ENCODE measurements at places on chromosomes 12 and 14.
A peak's percentile ranks its signal among the peaks of the same experiment; 100 is the strongest.

- no peak for DNase-seq
These were observed 77.8 kb downstream of the IFT81 start for GRCh38 chr12:110201995-110202394.

DNA sequence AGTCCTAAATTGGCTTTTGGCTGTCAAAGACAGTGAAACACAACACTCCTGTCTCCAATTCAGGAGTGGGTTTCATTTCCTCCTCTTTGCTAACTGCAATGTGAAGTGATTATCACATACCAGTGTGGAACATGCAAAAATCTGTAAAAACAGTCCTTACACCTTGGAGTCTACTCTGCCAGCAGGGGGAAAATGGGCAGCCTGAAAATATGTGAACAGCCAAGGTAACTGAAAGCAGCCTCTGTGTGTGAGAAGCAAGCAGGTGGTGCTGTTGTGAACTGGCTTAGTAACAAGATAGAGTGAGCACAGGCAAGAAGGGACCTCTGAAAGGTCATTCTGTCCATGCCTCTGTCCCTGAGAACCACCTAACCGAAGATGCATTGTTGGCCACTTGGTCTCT is 6.0 kb downstream of the PRMT8 start:
- no peak for DNase-seq

DNA sequence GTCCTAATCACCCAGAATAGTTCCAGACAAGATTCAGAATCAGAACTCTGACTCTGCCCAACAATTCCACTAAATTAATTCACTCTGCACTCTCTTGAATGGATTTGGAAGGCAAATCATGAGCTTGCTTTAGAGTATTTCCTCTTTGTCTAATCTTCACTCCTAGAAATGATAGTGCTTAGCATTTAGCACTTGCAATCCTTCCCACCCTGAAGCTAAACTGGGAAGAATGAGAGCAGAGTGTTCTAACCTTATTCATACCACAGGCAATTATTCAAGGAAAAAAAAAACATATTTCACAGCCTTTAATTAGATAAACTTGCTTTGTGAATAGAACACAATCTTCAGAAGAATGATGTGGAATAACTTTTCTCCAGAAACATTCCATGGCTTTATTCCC is 264.6 kb downstream of the PAWR start:
- DNase-seq: no peak

DNA sequence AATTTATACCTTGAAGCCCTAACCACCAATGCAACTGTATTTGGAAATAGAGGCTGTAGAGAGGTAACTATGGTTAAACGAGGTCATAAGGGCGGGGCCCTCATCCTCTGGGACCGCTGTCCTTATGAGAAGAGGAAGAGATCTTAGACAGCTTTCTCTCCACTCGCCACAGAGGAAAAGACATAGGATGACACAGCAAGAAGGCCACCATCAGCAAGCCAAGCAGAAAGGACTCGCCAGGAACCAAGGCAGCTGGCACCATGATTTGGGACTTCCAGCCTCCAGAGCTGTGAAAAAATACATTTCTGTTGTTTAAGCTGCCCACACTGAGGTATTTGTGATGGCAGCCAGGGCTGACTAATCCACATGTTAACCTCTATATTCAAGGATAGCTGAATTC is 30.4 kb upstream of the BCAT1 start:
- no peak for DNase-seq

DNA sequence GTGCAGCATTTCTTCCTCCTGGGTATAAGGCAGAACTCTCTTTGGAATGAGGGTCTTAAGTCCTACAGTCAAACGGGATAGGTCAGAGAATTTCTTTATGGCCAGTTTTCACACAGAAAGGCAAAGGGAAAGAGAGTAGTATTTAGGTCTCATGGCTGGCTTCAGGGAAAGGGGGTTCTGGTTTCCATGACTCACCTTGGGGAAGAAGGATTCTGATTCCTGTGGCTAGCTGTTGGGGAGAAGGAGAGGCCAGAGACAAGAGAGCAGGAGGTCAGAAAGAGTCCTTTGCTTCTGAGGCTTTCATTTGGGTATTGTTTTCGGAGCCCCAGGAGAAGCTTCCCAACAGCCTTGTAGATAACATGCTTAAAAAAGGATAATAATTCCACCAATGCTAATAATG is 332.5 kb downstream of the NPAS3 start:
- DNase-seq: no peak

- DNase-seq: no peak
These were observed 5.9 kb upstream of the TWF1 start for GRCh38 chr12:43812057-43812456.

DNA sequence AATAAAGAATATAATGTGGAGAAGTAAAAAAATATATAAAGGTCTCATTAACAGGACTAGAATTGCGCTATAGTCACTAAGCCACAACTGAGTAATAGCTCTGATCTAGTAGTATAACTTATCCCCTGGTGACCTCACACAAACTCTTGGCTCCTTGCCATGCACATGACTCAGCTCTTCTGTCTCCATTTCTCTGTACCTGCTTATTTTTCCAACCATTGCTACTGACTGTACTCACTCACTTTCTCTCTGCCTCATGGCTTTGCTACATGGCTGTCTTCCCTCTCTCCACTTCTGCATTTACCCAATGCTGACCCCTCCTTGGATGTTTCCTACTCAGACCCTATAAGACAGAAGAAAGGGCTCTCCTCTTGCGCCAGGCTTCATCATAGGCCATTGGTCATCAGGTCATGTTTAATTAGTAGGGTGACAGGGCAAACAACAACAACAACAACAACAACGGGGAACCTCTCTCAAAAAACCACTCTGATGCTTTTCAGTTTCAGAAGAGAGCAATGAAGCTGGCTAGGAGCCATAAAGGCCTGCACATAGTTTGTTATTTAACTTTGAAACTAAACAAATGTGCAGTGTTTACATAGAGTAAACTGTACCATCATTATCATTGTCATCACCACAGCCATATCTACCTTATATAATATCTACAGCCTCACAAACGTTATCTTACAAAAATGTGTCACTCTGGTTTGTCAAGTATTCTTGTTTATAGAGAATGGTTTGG is 25.6 kb upstream of the KRAS start:
- peak; percentile 81 for DNase-seq

GRCh38 chr12:87117526-87117925 is 861.3 kb upstream of the MGAT4C start:
- no peak for DNase-seq

GRCh38 chr14:61103541-61104339 is 122.7 kb downstream of the SLC38A6 start:
- peak; percentile 52 for DNase-seq

DNA sequence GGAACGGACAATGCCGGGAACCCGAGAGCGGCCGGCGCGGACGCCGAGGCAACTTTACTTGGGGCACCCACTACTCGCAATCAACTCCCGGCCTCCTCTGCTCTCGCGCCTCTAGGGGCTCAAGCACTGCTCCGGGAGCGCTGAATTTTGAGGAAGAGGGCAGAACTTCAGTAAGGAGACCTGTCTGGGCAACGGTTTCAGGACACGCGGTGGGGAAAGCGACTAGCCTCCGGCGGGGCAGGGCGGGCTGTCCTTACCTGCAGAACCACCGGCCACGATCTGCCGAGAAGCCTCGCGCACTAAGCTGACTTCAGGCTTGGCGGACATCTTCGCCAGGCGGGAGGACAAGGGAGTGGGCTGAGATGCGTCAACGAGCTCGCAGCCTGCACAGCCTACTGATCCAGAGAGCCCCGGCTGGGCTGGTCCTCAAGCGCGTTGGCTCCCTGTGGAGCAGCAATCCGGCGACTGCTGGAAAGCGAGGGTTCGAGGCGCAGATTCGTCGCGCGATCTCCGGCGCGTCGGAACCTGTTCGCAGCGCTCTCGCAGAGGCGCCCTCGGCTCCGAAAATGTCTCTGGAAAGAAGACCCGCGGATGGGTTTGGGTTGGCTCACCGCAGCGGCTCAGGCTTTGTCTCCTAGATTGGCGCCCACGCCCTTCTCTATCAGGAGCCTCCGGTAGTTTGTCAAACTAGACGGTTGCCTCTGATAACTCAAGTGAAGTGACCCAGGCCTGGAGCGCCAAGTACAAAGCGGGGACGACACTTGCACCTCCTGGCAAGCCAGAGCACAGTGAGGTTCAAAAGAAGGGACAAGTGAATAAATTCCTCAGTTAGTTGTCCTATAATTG is at the start of gene SLC25A21:
Gene SLC25A21, minus strand, starts transcription at position 583 of the 846 bp plus-strand sequence.
- DNase-seq: peak; percentile 20
